ENCODE measurements at places on chromosomes 13 and 19.

GRCh38 chr19:8158411-8159074, 9.2 kb upstream of the FBN3 start:
- peak; percentile 83 for DNase-seq

GRCh38 chr19:47110521-47111005, 3.0 kb downstream of the ZC3H4 start:
- no peak for DNase-seq

- no peak for DNase-seq
Observed at GRCh38 chr19:53086949-53087348, 16.3 kb downstream of the ZNF160 start.

DNA sequence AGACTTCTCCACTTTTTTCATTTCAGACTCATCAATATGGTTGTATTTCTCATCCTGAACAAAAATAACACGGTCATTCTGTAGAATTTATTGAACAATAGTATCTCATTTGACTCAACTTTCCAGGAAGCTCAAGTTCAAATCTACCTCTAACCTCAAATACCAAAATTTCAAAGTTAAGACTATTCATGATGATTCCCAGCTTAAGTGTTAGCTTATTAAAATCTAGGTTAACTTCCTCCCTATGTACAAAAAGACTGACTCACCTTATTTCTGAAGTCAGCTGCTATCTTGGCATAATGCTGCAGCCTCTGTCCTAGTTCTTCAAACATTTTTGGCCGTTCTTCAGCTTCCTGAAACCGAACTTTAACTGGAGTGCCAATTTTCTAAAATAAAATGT, 23.2 kb downstream of the HSPH1 start:
- no peak for DNase-seq

- no peak for DNase-seq
Observed at GRCh38 chr19:53877361-53877766, 4.6 kb upstream of the PRKCG start.

DNA sequence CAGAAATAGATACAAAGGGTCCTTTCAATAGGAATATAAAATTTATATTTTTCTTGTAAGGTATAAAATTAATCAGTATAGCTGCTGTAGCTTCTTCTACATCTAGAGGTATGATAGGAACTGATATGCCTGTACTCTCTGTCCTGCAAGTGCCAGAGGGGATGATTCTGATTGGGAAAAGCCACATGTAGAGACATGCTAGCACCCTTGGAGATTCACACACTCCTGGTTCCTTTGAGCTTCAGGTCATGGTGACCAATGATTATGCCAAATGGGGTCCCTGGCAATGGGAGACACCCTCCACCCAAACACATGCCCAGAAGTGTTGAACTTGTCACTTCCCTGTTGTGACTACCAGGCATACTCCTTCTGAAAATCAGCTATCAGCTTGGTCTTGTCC, 14.7 kb upstream of the METTL21C start:
- no peak for DNase-seq

DNA sequence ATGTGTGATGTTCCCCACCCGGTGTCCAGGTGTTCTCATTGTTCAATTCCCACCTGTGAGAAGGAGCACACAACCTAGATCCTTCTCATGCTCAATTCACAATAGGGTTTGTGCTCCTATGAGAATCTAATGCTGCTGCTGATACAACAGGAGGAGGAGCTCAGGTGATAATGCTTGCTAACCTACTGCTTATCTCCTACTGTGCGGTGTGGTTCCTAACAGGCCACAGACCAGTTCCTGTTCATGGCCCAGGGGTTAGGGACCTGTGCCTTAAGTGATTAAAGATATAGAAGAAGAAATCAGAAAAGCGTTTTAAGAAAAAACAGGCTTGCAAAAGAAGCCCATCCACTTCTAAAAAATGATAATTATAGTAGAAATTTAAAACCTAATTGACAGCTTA, 17.5 kb downstream of the DLEU7 start:
- no peak for DNase-seq

GRCh38 chr13:30033681-30034457, 183.5 kb upstream of the UBL3 start:
- no peak for DNase-seq

GRCh38 chr19:51136851-51137551, 5.1 kb upstream of the SIGLEC7 start:
- DNase-seq = no peak

DNA sequence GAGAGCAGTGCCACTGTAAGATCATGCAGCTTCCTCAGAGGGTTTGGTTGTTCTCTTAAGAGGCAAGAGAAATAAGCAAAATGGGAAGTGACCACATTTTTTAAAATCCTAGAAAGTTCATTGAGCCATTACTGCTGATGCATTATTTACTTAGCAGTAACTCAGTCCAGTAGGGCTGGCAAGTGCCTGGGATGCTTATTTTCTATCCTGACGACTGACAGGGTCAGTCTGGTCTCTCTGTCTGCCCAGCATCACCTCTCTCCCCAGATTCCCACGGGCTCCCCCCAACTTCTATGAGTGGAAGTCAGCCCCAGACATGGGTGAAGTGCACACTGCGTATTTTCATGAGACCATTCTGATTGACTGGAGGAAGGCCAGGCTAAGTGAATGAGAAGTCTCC, 10.4 kb downstream of the SHISA2 start:
- no peak for DNase-seq

DNA sequence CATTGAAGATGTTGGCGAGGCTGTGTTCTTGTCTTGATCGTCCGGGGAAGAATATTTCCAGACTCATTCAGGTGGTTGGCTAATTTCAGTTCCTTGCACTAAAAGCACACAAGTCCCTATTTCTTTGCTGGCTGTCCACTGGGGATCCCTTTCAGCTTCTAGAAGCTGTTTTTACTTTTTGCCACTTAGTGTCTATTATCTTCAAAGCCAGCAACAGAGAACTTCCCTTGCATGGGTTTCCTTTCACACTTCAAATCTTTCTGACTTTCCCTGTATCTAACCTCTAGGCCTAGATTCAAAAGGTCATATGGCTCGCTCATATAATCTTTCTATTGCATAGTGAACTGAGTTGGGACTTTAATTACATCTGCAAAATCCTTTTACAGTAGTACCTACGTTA, 215.3 kb upstream of the PCDH9 start:
- no peak for DNase-seq

DNA sequence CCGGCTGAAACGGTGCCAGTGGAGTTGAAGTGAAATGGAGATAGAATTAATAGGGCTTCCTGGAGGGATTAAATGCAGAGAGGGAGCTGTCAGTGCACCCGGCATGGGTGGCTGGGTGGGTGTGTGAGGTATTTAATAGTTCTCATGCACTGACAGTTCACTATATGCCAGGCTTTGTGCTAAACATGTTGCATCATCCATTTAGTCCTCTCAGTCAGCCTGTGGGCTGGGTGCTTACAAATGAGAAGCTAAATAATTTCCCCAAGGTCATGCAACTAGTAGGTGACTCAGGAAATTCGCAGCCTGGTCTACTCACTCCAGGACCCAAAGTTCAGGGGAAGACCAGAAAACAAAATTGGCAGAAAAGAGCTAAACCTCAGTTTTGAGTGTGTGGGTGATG, 63.5 kb upstream of the SPATA13 start:
- DNase-seq = no peak

- DNase-seq = no peak
Observed at GRCh38 chr13:24196593-24197197, 36.2 kb downstream of the SPATA13 start.

- DNase-seq = no peak
Observed at GRCh38 chr13:53507741-53508140, 479.1 kb downstream of the OLFM4 start.

DNA sequence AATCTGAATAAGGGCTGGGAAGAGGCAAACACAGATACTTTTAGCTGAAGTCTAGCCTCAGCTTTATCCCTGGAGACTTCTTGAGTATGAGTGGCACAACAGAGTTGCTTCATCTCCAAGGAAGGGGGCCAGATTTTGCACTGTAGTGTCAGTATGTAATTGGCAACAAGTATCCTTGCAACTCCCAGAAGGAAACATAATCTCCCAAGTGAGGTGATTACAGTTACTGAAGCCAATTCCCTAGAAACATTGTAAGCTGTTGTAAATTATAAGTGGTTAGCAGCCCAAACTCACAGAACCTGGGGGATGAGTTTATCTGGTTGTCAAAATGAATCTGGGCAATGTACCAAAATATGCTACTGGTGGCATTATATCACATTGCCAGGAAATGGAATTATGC, 2065.7 kb upstream of the PCDH20 start:
- DNase-seq = no peak

- DNase-seq = no peak
Observed at GRCh38 chr13:60080850-60081249, 82.9 kb downstream of the DIAPH3 start.

DNA sequence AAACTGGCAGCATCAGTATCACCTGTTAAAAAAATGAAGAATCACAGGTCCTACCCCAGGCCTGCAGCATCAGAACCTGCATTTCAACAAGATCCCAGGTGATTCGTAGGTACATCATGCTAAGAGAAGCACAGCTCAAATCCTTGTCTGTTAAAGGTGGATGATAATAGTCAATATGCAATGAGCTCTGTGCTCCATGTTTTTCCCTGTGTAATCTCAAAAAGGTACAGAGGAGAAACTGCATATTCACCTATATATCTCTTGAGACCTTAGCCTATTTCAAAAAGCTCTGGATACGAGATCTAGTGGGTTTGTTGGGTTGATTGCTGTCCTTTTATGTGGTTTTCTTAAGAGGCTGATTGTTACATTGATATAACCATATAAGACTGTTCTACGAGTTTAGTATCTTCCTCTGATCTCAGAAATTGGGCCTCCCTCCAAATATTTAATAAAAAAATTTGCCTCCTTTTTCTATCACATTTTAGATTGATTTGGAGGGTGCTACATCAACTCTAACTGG, 148.9 kb downstream of the DCT start:
- no peak for DNase-seq

DNA sequence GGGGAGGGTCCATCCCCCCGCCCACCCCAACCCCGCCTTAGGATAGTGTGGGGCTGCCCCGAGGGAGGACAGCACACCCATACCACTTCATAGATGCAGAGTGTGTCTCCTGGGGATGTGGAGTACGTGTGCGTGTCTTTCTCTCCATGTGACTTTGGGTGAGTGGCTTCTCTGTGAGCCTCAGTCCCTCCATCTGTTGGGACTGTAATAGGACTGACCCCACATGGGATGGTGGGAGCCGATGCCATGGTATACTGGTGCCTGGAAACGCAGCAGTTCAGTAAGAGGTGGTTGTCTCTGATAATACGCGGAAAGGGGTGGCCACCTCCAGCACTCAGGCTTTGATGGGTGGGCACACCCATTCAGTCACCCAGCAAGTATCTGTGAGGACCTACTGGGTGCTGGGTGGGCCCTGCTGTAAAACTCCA, 816 bp upstream of the PRKD2 start:
- no peak for DNase-seq

DNA sequence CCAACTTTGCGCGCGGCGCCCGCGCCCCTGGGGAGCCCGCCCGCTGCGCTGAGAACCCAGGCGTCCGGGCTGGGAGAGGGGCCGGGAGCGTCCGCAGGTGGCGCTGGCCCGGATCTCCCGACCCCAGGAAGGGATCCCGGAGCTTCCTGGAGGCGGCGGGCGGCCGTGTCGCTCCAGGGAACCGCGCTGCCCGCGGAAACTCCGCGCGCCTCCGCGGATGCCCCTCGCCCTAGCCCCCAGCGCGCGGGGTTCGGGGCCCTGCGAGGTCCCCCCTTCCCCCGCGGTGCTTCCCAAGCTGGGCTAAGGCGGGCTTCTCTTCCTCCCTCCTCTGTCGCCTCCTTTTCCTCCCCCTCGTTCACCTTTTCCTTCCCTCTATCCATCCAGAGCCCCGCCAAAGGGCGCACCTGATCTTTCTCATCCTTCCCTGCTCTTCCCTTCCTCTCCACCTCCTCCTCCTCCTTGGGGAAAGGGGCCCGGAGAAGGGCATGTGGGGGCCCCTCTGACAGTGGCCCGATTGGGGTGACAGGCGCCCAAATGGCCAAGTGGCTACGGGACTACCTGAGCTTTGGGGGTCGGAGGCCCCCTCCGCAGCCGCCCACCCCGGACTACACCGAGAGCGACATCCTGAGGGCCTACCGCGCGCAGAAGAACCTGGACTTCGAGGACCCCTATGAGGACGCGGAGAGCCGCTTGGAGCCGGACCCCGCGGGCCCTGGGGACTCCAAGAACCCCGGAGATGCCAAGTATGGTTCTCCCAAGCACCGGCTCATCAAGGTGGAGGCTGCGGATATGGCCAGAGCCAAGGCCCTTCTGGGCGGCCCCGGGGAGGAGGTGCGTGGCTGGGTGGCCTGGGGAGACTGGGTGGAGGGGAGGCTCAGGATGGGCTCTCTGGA, 710 bp downstream of the SHD start:
- DNase-seq = no peak

- no peak for DNase-seq
Observed at GRCh38 chr19:6003976-6004375, 26.0 kb upstream of the RANBP3 start.

- DNase-seq = no peak
Observed at GRCh38 chr13:28493740-28494503, 1.0 kb downstream of the FLT1 start.

- no peak for DNase-seq
Observed at GRCh38 chr13:25585000-25585399, 213.2 kb downstream of the ATP8A2 start.

GRCh38 chr13:71695662-71696061, 171.3 kb downstream of the DACH1 start:
- no peak for DNase-seq

GRCh38 chr13:70034286-70034685, 73.3 kb upstream of the ATXN8OS start:
- no peak for DNase-seq

DNA sequence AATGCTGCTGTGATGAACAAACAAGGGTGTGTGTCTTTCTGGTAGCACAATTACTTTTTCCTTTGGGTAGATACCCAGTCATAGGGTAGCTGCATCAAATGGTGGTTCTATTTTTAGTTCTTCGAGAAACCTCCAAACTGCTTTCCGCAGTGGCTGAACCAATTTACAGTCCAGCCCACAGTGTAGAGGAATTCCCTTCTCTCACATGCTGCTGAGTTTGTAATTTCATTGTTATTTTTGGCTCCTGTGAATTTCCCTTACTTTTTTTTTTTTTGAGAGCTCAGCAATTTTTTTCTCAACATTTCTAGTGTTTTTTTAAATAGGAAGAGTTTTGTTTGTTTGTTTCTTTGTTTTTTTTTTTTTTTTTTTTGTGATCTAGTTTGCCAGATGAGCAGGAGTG, 37.5 kb upstream of the ADGRE1 start:
- no peak for DNase-seq

DNA sequence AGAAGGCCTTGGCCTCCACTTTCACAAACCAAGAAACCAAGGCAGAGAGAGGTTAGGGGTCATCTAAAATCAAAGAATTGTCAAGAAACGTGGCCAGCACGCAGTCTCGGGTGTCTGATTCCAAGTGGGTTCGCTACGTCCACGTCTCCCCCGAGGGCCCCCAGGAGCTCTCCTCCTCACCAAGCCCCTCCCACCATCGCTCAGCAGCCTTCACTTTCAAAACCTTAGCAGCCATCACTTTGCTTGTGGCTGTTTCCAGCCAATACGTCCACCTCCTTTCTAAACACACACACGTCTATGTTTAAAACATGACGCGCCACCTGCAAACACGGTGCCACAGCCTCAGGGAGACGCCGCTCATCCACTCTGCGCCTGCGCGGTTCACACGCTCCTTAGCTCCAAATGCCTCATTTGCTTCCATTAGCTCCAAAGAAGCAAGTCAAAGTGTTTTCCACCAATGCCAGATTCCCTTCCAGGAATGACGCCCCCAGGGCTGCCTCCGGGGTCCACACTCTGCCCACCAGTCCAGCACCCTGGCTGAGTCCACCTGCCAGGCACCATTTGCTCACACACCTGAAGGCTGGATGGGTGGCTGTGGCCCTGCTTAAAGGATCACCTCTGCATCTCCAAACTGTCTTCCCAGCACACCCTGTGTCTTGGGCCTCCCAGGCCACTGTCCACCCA, 5.5 kb downstream of the RASA3 start:
- DNase-seq = no peak

All from ACHN (cell line).